Activated T-helper 9 cell treated with anti-CD3 and anti-CD28 coated beads, Interleukin-2, amount 50 U/mL, for 16 hours (primary cell): ENCODE measurements at places on chromosomes 3 and 15.

GRCh38 chr15:53978253-53978906 is at the start of gene UNC13C:
TSS of gene UNC13C (plus strand) at chr15:53978441. CDS start at chr15:54012904, 34,463 bp downstream.
- no peak for DNase-seq

DNA sequence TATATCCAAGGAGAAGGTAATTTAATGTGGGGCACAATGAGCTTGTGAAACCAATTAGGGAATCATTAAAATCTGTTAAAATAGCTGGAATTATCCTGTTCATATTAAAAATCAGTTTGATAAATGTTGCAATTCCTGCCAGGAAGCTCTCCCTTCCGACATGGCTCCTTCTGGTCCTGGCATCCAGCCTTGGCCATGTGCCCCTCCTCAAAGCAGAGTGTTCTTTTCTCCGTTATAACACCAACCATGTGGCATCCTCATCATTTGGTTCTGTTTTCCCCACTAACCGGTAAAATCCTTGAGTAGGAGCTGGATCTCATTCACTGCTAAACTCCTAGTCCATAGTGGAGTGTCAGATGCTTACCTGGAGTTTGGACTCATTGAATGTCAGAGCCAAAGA is 127.2 kb downstream of the ARNT2 start:
- no peak for DNase-seq

DNA sequence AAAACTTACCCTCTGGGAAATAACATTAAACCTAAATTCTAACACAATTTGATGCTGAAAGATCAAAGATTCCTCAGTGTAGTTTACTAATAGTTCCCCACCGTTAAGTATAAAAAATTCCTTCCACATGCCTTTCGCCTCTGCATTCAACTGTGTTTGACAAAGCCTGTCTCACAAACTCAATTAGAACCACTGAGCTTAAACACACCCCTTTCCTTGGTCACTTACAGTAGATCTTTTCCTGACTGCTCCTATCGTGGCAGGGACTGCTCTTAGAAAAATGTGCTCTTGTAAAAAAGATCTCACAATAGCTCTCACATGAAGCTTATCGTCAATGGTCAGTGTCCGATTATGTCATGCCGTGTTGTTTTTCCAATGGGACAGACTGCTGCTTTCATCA is 8.9 kb upstream of the KBTBD8 start:
- no peak for DNase-seq

DNA sequence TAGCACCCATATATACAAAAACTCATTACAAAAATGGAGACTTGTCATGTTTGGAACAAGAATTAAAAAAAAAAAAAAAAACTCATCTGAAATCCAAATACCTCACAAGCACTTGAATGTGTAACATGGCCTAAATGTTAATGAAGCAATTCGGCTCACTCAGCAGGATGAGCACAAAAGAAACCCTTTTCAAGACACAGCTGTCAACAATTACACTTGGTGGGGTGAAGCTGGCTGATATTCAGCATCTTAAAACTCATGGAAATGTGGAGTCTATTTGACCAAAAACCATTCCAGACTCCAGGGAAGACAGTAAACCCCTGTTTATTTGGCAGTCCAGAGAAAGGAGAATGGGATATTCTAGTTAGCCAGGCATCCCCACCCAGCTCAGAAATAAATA is 205.4 kb upstream of the TSC22D2 start:
- no peak for DNase-seq

- DNase-seq: no peak
Measured at GRCh38 chr3:126527455-126528211, 3.7 kb downstream of the CHST13 start.

- DNase-seq: no peak
Measured at GRCh38 chr15:93086791-93087190, 2.2 kb downstream of the RGMA start.

DNA sequence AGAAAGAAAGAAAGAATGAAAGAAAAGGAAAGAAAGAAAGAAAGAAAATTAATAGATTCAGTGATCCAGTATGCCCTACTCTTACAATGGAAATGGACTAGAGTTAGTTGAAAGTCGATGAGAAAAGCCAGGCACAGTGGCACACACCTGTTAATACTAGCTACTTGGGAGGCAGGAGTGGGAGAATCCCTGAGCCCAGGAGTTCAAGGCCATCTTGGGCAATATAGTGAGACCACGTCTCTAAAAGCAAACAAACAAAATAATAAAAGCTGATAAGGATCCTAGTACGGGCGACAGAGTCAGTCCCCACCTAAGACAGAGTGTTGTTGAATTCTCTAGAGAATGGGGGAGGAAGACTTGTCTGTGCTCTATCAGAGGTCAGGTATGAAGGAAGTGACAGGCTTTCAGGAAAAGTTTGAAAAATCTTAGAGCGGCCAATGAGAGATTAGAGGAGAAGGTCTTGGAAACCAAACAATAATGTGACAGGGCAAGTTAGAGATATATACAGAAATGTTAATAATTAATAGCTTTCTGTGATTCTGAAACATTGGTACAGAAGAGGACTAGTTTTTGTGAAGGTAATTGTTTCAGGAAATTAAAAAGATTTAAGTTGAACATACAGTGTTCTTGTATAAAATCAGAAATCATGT is 117.9 kb upstream of the PTX3 start:
- no peak for DNase-seq

DNA sequence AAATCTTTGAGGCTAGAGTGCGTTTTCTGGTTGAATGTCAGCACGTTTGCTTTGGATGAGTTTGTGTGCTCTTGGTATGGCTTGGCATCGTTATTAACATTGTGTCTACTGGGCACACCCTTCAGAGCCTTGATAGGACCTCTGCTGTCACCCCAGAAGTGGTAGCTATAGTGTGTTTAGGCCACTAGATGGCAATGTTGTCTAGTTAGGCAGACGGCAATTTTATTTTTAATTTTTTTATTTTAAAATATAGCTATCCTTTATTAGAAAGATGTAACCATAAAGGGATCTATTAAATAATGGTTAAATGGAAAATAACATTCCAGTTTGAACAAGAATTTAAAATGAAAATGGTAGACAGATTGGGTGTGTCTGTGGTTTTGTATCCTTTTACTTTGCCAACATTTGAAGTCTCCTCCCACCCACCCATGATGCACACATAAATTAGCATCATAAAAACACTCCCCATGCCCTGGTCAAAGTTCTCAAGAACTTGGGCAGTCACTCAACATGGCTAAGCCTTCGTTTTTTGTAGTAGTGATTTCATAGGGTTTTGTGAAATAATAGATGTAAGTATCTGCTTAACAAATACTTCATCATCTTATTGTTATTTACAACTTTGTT is 200.7 kb downstream of the KCNH8 start:
- DNase-seq: no peak

DNA sequence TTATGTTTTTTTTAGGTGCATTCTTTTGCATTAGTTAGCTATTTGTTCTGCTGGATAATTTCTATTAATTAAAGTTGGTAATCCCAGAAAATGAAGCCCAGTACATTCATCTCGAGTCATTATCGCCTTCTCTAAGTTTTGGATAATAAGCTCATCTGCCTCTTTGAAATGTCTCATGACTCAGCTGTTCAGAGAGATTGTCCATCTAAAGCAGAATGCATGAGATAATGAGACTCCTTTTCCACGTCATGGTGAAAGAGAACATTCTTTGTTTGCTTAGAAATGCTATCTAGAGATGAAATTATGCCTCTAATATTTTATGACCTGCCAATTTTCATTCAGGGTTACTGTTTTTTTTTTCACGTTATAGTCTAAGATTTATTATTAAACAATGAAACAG is 374.7 kb upstream of the GOLIM4 start:
- DNase-seq: no peak
